ENCODE measurements at places on chromosomes 13 and 19. TPM values are rescaled to one million over a fixed set of nuclear protein-coding genes. Genes with fewer than 3 reads are reported as not detected.

The ZNF570 gene
- 2.9 TPM for total RNA-seq

GRCh38 chr19:18436671-18437490 lies 1.1 kb downstream of the ISYNA1 start:
- DNase-seq, result peak; percentile 88
- no peaks in the 10 kb centered on the region for H3K36me3 ChIP-seq
- no peaks in the 10 kb centered on the region for H3K27me3 ChIP-seq
- H3K4me3 ChIP-seq, result peak overlapping the region; percentile 38
- no peak overlapping the region for H3K27ac ChIP-seq
- peaks cover 24% of the 10 kb centered on the region for H3K4me1 ChIP-seq

DNA sequence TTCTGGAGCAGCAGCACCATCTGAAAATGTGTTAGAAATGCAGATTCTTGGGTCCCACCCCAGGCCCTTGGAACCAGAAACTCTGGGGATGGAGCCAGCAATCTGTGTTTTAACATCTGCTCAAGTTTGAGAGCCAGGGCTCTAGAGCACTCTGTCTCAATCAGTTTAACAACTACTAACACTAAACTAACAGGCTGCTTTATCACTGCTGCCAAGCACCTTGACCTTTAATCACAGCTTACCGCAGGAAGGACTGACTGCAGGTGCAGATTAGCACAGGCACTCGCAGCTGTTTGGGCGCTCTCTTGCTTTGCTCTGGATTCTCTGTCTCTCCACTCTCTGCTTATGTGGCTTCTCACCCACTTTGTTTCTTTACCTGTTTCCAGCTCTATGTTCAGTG lies 163.5 kb downstream of the MTUS2 start:
- no peaks in the 10 kb centered on the region for H3K36me3 ChIP-seq
- DNase-seq, result no peak
- no peaks in the 10 kb centered on the region for H3K4me1 ChIP-seq

GRCh38 chr19:3225677-3226093 lies 1.2 kb downstream of the CELF5 start:
- no peaks in the 10 kb centered on the region for H3K4me1 ChIP-seq
- DNase-seq, result no peak
- no peak overlapping the region for H3K4me3 ChIP-seq
- H3K36me3 ChIP-seq, result no peaks in the 10 kb centered on the region
- peaks cover 34% of the 10 kb centered on the region for H3K27me3 ChIP-seq
- no peak overlapping the region for H3K27ac ChIP-seq

GRCh38 chr13:46317120-46317519 lies 69.9 kb downstream of the RUBCNL start:
- no peak overlapping the region for H3K27ac ChIP-seq
- no peaks in the 10 kb centered on the region for H3K4me1 ChIP-seq
- no peak for DNase-seq
- no peaks in the 10 kb centered on the region for H3K27me3 ChIP-seq

DNA sequence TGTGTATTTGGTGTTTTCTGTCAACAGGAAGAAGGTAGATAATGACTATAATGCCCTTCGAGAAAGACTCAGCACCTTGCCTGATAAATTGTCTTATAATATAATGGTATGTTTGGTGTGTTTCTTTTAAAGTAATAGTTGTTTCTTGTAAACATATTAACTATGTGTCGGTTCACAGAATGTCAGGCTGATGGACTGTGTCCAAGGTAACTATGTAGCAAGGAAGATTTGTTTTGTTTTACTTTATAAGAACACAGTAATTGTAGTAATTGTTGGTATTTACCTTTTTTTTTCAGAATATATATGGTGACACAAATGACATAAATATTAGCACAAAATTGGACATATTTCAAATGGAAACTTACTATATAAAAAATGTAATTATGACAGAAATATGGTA lies 43.2 kb downstream of the URI1 start:
- no peaks in the 10 kb centered on the region for H3K4me1 ChIP-seq
- no peaks in the 10 kb centered on the region for H3K27me3 ChIP-seq
- H3K4me3 ChIP-seq, result no peak overlapping the region
- no peak for DNase-seq
- peaks cover 16% of the 10 kb centered on the region for H3K36me3 ChIP-seq

- H3K27me3 ChIP-seq, result peaks cover 3% of the 10 kb centered on the region
- H3K36me3 ChIP-seq, result no peaks in the 10 kb centered on the region
- no peak overlapping the region for H3K27ac ChIP-seq
- no peaks in the 10 kb centered on the region for H3K4me1 ChIP-seq
Observed at GRCh38 chr13:27868641-27869435, 51.0 kb upstream of the PDX1 start.
